Astrocyte of the hippocampus (primary cell): ENCODE measurements at places on chromosomes 6 and 20.

GRCh38 chr6:131013495-131013894 is 49.5 kb downstream of the EPB41L2 start:
- peak; percentile 90 for DNase-seq

DNA sequence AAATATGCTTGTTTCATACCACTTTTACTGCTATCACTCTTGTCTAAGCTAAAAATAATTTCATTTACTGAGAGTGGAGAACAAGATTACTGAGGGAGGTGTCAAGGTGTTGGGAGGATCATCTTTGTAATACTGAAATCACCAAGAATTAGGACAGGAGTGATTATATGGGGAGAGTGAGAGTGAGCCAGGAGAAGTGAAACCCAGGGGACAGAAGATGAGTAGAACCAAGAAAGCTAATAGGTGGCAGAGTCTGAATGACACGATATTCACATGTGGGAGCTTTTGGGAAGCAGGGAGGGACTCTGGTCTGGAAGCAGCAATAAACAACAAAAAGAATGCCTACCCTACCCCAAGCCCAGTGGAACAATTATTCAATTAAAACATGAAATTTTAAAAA is 58.6 kb downstream of the AK9 start:
- no peak for DNase-seq

GRCh38 chr6:152598421-152598820 is 38.7 kb downstream of the SYNE1 start:
- no peak for DNase-seq

GRCh38 chr6:126182650-126183311 is 157.1 kb upstream of the CENPW start:
- peak; percentile 15 for DNase-seq

- DNase-seq, result no peak
Measured at GRCh38 chr6:36210182-36210581, 13.6 kb downstream of the BRPF3 start.

DNA sequence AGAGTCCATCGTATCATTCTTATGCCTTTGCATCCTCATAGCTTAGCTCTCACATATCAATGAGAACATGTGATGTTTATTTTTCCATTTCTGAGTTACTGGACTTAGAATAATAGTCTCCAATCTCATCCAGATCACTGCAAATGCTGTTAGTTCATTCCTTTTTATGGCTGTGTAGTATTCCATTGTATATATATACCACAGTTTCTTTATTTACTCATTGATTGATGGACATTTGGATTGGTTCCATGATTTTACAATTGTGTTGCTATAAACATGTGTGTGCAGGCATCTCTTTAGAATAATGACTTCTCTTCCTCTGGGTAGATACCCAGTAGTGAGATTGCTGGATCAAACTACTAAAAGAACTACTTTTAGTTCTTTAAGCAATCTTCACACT is 21.0 kb upstream of the TFB1M start:
- no peak for DNase-seq

GRCh38 chr20:10649797-10650160 is 24.0 kb downstream of the JAG1 start:
- peak; percentile 81 for DNase-seq

GRCh38 chr6:108574457-108575141 is 13.9 kb downstream of the FOXO3 start:
- DNase-seq, result no peak

DNA sequence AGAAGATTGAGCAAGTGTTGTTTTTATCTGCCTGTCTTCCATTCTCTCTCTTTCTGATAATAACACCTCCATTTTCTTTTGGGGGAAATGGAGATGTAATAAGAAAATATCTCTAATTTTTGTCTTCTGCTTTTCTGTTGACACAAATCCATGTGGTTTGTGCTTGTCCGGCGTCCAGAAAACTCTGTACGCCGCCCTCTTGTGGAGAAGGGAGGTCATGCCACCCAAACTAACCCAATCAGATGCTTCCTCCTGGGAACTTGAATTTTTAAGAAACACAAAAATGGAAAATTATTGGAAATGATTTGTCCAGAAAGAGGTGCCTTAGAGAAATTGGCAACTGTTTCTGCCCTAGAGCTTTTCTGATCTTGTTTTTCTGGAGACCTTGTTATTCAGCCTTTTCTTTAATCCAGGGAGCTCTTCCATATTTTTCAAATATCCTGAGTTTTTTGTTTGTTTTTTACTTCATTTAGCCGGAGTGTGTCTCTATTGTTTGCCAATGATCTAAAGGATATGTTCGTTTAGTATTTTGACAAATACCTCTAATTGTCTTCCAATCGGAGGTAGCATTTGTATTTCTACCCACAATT is 17.8 kb upstream of the FNDC1 start:
- DNase-seq, result peak; percentile 76

DNA sequence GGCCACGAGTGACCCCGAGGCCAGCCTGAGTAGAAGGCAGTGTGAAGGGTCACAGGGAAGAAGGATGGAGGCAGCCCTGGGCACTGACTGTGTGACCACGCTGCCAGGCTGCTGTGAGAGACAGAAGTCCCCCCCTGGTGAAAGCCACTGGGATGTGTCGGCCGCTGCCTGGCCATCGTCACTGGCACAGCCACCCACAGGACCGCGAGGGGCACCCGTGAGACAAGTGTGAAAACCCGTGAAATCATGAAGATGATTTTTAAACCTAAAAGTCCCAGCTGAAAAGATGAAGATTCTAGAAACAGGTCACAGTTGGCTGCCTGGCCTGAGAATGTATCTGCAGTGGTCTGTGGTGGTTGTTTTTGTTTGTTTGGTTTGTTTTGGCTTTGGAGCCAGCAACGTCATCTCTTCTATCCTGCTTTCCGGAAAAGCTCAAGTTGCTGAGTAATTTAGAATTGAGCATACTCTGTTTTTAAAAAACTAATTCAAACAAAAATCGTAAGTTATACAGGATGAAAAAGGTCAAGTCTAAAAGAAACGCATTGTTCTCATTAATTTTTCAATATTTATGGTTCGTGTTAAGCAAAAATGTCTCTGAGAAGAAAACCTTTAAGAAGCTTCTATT is 94.7 kb downstream of the HUS1B start:
- DNase-seq, result peak; percentile 33

- peak; percentile 87 for DNase-seq
Measured at GRCh38 chr20:49583669-49584417, 15.9 kb upstream of the PTGIS start.
